Liver (tissue), 10 donors: ENCODE measurements at places on chromosomes 2 and 18. TPM values are rescaled to one million over a fixed set of nuclear protein-coding genes. Genes with fewer than 3 reads are reported as not detected.

GRCh38 chr2:57806449-57806968, 240.1 kb upstream of the VRK2 start:
- no peaks in the 10 kb centered on the region for H3K36me3 ChIP-seq
- no peaks in the 10 kb centered on the region for H3K4me1 ChIP-seq
- H3K4me3 ChIP-seq, result no peak overlapping the region
- H3K27ac ChIP-seq, result no peak overlapping the region
- DNase-seq, result no peak

DNA sequence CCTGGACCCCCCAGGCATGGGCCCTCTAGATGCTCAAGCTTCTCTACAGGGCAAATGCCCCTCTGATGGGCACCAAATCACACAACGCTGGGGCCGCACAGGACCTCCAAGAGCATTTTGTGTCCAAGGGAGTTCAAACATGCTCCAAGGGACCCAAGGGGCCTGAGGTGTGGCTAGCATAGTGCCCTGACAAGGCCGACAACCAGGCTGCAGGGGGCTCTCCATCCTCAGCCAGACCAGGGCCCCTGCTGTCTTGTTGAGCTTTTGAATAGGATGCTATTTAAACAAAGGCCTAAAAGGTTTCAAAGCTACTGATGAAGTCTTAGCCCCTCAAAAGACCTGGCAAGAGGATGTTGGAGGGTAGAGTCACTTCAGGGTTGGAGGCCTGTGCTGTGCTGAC, 33.1 kb downstream of the EN1 start:
- H3K36me3 ChIP-seq, result no peaks in the 10 kb centered on the region
- no peak for DNase-seq
- no peak overlapping the region for H3K4me3 ChIP-seq
- H3K27ac ChIP-seq, result no peak overlapping the region
- no peaks in the 10 kb centered on the region for H3K4me1 ChIP-seq

DNA sequence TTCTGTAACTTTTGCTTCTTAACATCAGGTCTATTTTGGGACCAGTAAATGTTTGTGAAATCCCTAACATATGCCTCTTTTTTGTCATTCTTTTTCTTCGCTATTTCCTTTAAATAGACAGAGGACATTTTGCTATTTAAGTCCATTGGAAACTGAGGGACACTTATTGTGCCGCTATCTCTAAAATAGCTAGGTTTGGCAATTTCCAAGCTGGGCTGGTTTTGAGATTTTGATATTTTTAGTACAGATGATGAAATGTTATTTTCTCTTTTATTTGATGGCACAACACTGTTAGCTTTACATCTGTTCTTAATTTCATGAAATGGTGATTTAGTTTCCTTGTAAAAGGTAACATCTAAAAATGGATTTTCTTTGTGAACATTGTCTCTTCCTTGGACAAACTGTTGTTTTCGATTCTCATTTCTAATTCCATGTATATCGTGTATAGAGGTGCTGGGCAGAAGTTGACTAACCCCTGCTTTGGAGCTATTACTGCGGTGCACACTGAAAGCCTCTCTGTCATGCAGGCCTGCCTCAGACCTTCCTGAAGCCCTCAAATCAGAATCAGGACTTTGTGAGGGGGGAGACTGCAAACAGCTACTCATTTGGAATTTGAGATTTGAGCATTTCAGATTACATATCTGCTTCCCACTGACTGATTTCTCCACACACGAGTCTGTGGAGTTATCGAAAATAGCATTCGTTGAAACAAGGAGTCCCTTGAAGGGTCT, 594 bp downstream of the RAD51AP2 start:
- peak overlapping the region; percentile 57 for H3K4me3 ChIP-seq
- no peaks in the 10 kb centered on the region for H3K27me3 ChIP-seq
- H3K4me1 ChIP-seq, result peaks cover 5% of the 10 kb centered on the region
- peak overlapping the region; percentile 73 for H3K27ac ChIP-seq

DNA sequence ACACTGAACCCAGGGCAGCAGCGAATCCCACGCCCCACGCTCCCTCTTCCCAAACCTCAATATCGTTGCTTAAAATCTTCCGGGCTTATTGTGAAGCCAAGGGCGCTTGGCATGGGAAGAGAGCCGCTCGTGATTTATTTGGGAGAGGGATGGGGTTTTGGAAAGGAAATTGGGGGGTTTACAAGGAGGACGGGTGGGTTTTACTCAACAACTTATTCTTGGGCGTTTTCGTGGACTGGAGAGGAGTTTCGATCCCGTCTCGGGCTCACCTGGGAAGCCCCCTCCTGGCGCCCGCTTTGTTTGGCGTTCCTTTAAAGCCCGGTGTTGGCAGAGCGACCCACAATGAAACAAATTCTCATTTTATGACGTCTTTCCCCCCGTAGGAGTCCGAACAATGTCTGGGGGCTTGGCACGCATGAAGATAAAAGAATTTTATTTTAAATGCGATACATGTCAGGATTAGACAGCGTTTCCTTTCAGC, 135.3 kb downstream of the INSIG2 start:
- H3K4me3 ChIP-seq, result no peak overlapping the region
- H3K36me3 ChIP-seq, result no peaks in the 10 kb centered on the region
- no peaks in the 10 kb centered on the region for H3K27me3 ChIP-seq
- H3K27ac ChIP-seq, result no peak overlapping the region

GRCh38 chr2:119252186-119253113, 28.8 kb downstream of the STEAP3 start:
- H3K36me3 ChIP-seq, result peaks cover 64% of the 10 kb centered on the region
- H3K4me3 ChIP-seq, result no peak overlapping the region
- no peaks in the 10 kb centered on the region for H3K27me3 ChIP-seq
- H3K27ac ChIP-seq, result no peak overlapping the region

ZNF142 gene
- 6.0 TPM for total RNA-seq

ANKRD44 gene
- total RNA-seq, result 18.2 TPM

- no peaks in the 10 kb centered on the region for H3K36me3 ChIP-seq
- no peak overlapping the region for H3K4me3 ChIP-seq
Measured at GRCh38 chr2:207151048-207151447, 14.7 kb downstream of the KLF7 start.
